ENCODE measurements at places on chromosomes 5 and 9. TPM values are rescaled to one million over a fixed set of nuclear protein-coding genes. Genes with fewer than 3 reads are reported as not detected.

GRCh38 chr5:135313946-135314345 is 85.1 kb downstream of the MACROH2A1 start:
- no peaks in the 10 kb centered on the region for H3K4me1 ChIP-seq
- no peak overlapping the region for H3K27ac ChIP-seq
- no peaks in the 10 kb centered on the region for H3K36me3 ChIP-seq
- no peak overlapping the region for H3K4me3 ChIP-seq

DNA sequence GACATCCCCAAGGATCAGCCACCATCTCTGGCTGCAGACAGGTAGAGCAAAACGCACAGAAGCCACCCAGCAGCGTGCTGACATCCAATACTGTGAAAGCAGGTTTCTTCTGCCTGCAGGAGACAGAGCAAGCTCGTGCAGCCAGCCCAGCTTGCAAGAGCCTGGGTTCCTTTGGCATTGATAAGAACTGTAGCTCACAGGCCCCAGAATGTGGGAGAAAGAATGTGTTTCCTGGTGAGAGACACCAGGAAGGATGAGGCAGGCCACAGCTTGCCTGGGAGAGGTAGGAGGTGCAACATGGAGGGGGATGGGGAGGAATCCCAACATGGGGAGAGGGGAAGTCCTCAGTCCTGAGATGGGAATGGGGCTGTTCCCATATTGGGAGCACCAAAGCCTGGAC is 34.0 kb upstream of the ARAP3 start:
- peaks cover 17% of the 10 kb centered on the region for H3K4me1 ChIP-seq
- H3K4me3 ChIP-seq: no peak overlapping the region
- no peak overlapping the region for H3K27ac ChIP-seq
- no peaks in the 10 kb centered on the region for H3K36me3 ChIP-seq
- no peaks in the 10 kb centered on the region for H3K27me3 ChIP-seq
- DNase-seq: no peak

GRCh38 chr9:89776795-89777525 is 172.1 kb downstream of the GADD45G start:
- no peak overlapping the region for H3K27ac ChIP-seq
- no peaks in the 10 kb centered on the region for H3K4me1 ChIP-seq
- DNase-seq: no peak
- H3K4me3 ChIP-seq: no peak overlapping the region

GRCh38 chr9:136673975-136674785 is 11.5 kb downstream of the EGFL7 start:
- H3K4me1 ChIP-seq: no peaks in the 10 kb centered on the region
- no peak for DNase-seq
- peaks cover 9% of the 10 kb centered on the region for H3K36me3 ChIP-seq
- no peaks in the 10 kb centered on the region for H3K27me3 ChIP-seq

F2RL1 gene
- total RNA-seq: 13.1 TPM

PLAC8L1 gene
- total RNA-seq: not detected

SMARCA2 gene
- total RNA-seq: 217 TPM

GRCh38 chr9:131555841-131556673 is 10.7 kb downstream of the PRRT1B start:
- no peak overlapping the region for H3K27ac ChIP-seq
- H3K4me3 ChIP-seq: no peak overlapping the region
- no peaks in the 10 kb centered on the region for H3K4me1 ChIP-seq

- H3K4me1 ChIP-seq: no peaks in the 10 kb centered on the region
- H3K27ac ChIP-seq: no peak overlapping the region
- H3K36me3 ChIP-seq: no peaks in the 10 kb centered on the region
- no peaks in the 10 kb centered on the region for H3K27me3 ChIP-seq
- H3K4me3 ChIP-seq: no peak overlapping the region
Observed at GRCh38 chr5:30765227-30765626, 428.3 kb upstream of the CDH6 start.

RLN2 gene
- not detected for total RNA-seq

DNA sequence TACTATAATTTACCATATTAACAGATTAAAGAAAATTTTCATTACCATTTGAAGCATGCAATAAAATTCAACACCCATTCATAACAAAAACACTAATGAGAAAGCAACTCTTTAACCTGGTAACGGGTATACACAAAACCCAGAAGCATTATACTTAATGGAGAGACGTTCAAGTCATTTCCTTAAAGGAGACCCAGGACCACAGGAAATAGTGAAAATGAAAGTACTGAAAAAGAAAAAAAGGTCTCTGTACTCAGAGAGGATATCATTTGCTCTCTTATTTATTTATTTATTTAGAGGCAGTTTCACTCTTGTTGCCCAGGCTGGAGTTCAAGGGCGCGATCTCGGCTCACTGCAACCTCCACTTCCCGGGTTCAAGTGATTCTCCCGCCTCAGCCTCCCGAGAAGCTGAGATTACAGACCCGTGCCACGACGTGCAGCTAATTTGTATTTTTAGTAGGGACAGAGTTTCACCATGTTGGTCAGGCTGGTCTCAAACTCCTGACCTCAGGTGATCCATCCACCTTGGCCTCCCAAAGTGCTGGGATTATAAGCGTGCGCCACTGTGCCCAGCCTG is 61.6 kb downstream of the SETX start:
- DNase-seq: no peak
- peaks cover 43% of the 10 kb centered on the region for H3K36me3 ChIP-seq
- H3K27ac ChIP-seq: no peak overlapping the region
- no peak overlapping the region for H3K4me3 ChIP-seq

ATOX1 gene
- total RNA-seq: 236 TPM

GRCh38 chr5:133953568-133954145 is 14.8 kb downstream of the C5orf15 start:
- H3K4me1 ChIP-seq: peaks cover 6% of the 10 kb centered on the region
- H3K36me3 ChIP-seq: peaks cover 10% of the 10 kb centered on the region
- no peak overlapping the region for H3K4me3 ChIP-seq
- H3K27me3 ChIP-seq: no peaks in the 10 kb centered on the region
- DNase-seq: no peak
- peak overlapping the region; percentile 45 for H3K27ac ChIP-seq

DNA sequence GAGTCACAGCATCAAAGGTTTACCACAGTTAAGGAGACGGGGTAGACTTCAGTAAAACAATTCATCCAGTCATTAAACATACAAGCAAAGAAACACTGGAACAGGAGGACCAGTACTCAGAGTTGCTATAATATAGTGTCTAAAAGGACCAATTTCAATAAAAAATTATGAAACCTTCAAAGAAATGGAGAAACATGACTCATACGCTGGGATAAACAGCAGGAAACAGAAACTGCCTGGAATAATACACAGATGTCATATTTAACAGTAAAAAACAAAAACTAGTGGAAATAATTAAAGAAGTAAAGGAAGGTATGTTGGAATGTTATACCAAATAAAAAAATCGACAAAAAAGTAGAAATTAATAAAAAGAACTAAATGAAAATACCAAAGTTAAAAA is 1075.9 kb downstream of the NR2F1-AS1 start:
- DNase-seq: no peak
- H3K27me3 ChIP-seq: no peaks in the 10 kb centered on the region
- no peaks in the 10 kb centered on the region for H3K4me1 ChIP-seq
- no peak overlapping the region for H3K27ac ChIP-seq

PAEP gene
- not detected for total RNA-seq

- no peaks in the 10 kb centered on the region for H3K36me3 ChIP-seq
- no peak for DNase-seq
- no peak overlapping the region for H3K4me3 ChIP-seq
- peaks cover 10% of the 10 kb centered on the region for H3K4me1 ChIP-seq
- no peak overlapping the region for H3K27ac ChIP-seq
- H3K27me3 ChIP-seq: no peaks in the 10 kb centered on the region
Observed at GRCh38 chr9:15513335-15513734, 2.6 kb upstream of the PSIP1 start.

- H3K36me3 ChIP-seq: no peaks in the 10 kb centered on the region
- no peak for DNase-seq
- H3K4me3 ChIP-seq: no peak overlapping the region
- no peak overlapping the region for H3K27ac ChIP-seq
- no peaks in the 10 kb centered on the region for H3K4me1 ChIP-seq
Observed at GRCh38 chr9:107090218-107090617, 192.9 kb upstream of the RAD23B start.

DNA sequence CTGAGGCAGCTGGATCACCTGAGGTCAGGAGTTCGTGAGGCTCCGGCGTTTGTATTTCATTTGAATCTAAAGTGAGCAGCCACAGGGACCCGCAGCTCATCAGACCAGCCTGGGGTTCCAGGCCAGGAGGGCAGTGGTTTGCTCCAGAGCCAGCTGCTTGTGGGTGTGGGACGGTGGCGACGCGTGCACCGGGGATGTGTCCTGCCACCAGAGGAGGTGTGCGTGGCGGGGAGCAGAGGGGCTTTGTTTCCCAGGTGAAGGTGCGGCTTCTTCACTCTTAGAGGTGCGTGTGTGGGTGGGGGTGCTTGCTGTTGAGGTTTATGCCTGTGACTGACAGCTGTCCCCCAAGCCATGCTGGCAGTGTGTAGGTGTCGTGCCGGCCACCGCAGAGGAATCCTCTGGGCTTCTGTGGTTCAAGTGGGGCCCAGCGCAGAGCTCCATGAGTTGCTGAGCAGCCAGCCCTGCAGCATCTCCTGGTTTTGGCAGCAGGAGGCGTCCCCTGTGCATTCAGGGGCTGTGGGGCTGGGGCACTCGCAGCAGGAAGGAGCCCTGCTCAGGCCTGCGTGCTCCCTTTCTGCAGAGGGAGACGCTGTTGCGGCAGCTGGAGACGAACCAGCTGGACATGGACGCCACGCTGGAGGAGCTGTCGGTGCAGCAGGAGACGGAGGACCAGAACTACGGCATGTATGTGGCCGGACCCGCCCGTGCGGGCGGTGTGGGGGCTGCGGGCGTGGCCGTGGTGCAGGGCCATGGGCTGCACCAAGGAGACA is 6.9 kb upstream of the AJM1 start:
- H3K27ac ChIP-seq: no peak overlapping the region
- no peak for DNase-seq
- no peak overlapping the region for H3K4me3 ChIP-seq
- H3K27me3 ChIP-seq: no peaks in the 10 kb centered on the region
- no peaks in the 10 kb centered on the region for H3K4me1 ChIP-seq

ADGRD2 gene
- not detected for total RNA-seq

GRCh38 chr9:128321879-128322403 is 306 bp downstream of the TRUB2 start:
- H3K36me3 ChIP-seq: peaks cover 17% of the 10 kb centered on the region
- DNase-seq: no peak
- no peaks in the 10 kb centered on the region for H3K27me3 ChIP-seq
- peak overlapping the region; percentile 94 for H3K4me3 ChIP-seq

- H3K27me3 ChIP-seq: no peaks in the 10 kb centered on the region
- DNase-seq: no peak
- no peak overlapping the region for H3K27ac ChIP-seq
- H3K36me3 ChIP-seq: no peaks in the 10 kb centered on the region
Observed at GRCh38 chr9:105053209-105053652, 125.3 kb upstream of the ABCA1 start.

DNA sequence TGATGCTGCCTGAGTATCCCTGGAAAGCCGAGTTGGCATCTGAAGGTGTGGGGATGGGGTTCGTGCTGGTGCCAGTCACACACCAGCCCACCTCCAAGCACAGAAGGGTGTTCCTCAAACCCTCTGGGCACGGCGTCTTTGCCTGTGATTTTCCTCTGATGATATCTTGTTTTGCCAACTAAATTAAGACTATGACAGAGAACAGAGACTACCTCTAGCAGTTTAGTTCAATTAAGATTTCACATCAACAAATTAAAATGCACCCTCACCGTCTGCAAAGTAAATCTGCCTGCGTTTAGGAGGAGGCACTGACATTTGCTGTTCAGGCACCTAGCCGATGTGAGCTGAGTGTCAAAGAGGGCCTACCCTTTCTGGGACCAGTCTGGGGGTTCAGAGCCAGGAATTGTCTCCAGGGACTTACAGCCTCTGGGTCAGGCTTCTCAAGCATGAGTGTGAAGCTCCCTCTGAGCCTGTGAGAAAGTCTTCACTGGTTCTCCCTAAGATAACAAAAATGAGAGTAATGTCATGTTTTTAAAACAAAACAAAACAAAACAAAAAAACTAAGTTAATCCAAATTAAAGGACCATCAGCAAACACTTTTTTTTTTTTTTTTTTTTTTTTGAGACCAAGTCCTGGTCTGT is 55.4 kb upstream of the CTNNA1 start:
- no peak for DNase-seq
- no peaks in the 10 kb centered on the region for H3K27me3 ChIP-seq
- H3K4me3 ChIP-seq: no peak overlapping the region

GRCh38 chr9:125496313-125496834 is 210.6 kb downstream of the MAPKAP1 start:
- no peaks in the 10 kb centered on the region for H3K27me3 ChIP-seq
- no peaks in the 10 kb centered on the region for H3K36me3 ChIP-seq
- DNase-seq: no peak
- no peak overlapping the region for H3K27ac ChIP-seq
- H3K4me1 ChIP-seq: no peaks in the 10 kb centered on the region

DNA sequence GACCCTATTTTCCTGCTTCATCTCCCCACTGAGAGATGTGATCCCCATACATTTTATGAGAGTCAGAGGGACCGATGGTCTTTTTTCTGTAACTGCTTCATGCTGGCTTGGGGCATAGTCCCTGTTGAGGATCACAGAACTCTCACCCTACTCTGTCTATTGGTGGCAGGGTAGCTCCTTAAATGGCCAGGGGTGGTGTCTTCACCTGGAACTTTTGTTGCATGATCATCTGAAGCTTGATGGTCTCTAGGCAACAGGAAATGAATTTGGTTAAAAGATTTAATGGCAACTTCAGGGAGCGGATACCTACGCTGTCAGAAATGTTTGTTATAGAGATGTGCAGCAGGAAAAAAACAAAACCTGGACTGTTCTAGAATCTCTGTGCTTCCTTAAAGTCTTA is 87.0 kb upstream of the GLIS3 start:
- H3K4me3 ChIP-seq: no peak overlapping the region
- H3K27ac ChIP-seq: no peak overlapping the region
- no peaks in the 10 kb centered on the region for H3K36me3 ChIP-seq
- no peak for DNase-seq
- no peaks in the 10 kb centered on the region for H3K4me1 ChIP-seq

DNA sequence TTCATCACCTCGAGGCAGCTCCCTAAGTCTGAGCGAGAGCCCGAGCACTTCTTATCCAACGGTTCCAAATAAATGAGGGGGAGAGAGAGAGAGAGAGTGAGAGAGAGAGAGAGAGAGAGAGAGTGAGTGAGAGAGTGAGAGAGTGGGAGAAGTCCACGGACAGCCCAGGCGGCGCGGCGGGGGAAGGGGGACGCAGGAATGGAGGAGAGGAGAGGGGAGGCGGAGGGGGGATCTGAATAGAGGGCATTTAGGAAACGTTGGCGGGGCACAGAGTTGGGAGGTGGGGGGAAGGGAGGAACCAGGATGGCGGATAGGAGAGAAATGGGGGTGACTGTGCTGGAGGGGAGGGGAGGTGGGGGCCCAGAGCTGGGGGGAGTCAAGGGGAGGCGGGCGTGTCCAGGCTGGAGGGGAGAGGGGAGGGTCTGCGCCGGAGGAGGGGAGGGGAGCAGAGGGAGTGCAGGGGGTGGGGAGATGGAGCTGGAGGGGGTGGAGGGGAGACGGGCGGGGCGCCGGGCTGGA is 398 bp upstream of the BASP1 start:
- peak; percentile 72 for DNase-seq
- H3K4me3 ChIP-seq: peak overlapping the region; percentile 57
- no peaks in the 10 kb centered on the region for H3K36me3 ChIP-seq
- H3K4me1 ChIP-seq: peaks cover 4% of the 10 kb centered on the region
- H3K27me3 ChIP-seq: no peaks in the 10 kb centered on the region

GRCh38 chr5:133892774-133893173 is 75.7 kb downstream of the C5orf15 start:
- no peaks in the 10 kb centered on the region for H3K36me3 ChIP-seq
- no peak overlapping the region for H3K27ac ChIP-seq
- H3K4me3 ChIP-seq: no peak overlapping the region
- no peaks in the 10 kb centered on the region for H3K27me3 ChIP-seq
- DNase-seq: no peak

RHOBTB3 gene
- 58.7 TPM for total RNA-seq

- H3K4me1 ChIP-seq: no peaks in the 10 kb centered on the region
- no peak overlapping the region for H3K4me3 ChIP-seq
- peaks cover 33% of the 10 kb centered on the region for H3K36me3 ChIP-seq
- DNase-seq: no peak
- H3K27me3 ChIP-seq: no peaks in the 10 kb centered on the region
- H3K27ac ChIP-seq: no peak overlapping the region
Observed at GRCh38 chr5:176507911-176508310, 29.3 kb downstream of the RNF44 start.
